ENCODE measurements at places on chromosomes 7 and 10.

- no peak for DNase-seq
Observed at GRCh38 chr10:4083509-4084003, 298.5 kb upstream of the KLF6 start.

DNA sequence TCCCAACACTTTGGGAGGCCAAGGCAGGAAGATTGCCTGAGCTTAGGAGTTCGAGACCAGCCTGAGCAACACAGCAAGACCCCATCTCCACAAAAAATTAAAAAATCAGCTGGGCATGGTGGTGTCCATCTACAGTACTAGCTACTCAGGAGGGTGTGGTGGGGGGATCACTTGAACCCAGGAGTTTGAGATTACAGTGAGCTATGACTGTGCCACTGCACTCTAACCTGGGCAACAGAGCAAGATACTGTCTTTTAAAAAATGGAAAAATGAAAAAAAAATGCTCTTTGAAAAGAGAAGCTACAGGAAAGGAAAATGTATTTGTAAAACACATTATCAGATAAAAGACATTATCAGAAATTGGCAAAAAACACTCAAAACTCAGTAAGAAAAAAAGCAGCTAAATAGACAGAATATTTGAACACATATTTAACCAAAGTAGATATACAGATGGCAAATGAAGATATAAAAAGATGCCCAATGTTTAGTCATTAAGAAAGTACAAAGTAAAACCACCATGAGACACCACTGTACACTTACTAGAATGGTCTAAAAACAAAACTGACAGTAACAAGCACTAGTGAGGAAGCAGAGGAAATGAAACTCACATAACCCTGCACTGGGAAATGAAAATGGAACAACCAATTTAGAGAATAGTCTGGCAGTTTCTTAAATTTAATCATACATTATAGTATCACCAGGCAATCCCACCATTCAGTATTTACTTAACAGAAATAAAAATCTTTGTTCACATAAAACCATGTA, 40.5 kb downstream of the NRBF2 start:
- no peak for DNase-seq

GRCh38 chr10:114932945-114933344, 5.0 kb upstream of the TRUB1 start:
- DNase-seq, result no peak

- no peak for DNase-seq
Observed at GRCh38 chr7:23472046-23472445, 1.8 kb upstream of the IGF2BP3 start.

DNA sequence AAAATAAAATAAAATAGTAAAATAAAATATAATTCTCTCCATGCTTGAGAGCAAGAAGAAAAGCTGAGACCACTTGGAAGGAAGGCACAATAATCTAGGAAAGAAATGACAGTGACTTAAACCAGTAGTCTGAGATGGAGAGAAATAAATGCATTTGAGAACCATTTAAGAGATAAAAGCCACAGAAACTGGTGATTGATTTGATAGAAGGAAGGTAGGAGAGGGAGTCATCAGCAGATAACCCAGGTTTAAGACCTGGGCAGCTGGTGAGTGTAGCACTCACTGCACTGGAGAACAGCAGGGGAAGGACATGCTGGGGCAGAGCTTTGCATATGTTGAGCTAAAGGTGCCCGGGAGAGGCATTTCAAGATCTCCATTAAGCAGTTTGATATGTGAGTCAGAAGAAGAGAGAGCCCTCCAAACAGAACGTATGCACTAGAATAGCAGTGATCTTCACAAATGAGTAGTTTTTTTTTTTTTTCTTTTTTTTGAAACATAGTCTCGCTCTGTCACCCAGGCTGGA, 268.0 kb downstream of the DYNC1I1 start:
- no peak for DNase-seq

GRCh38 chr7:79403451-79403850, 50.0 kb downstream of the MAGI2 start:
- no peak for DNase-seq

GRCh38 chr7:100822236-100823139, 4.8 kb downstream of the EPHB4 start:
- DNase-seq, result no peak

GRCh38 chr7:48259463-48260280, 88.4 kb downstream of the ABCA13 start:
- DNase-seq, result no peak

DNA sequence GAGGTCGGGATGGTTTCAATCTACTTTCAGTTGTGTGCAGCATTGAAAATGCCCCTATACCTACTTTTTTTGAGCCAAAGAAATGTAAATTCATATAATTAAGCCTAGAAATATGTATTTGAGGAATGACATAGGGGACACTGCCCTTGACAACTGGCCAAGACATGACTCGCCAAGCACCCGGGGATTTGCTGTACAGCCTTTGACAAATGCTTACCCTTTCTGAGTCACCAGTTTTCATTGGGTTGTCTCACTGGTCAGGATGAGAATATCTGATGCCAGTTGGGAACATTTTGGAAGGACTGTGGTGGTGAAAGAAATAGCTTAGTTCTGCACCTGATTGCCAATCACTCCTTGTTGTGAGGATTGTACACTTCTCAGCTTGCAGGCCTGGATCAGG, 166.8 kb upstream of the HABP2 start:
- DNase-seq, result peak; percentile 77

DNA sequence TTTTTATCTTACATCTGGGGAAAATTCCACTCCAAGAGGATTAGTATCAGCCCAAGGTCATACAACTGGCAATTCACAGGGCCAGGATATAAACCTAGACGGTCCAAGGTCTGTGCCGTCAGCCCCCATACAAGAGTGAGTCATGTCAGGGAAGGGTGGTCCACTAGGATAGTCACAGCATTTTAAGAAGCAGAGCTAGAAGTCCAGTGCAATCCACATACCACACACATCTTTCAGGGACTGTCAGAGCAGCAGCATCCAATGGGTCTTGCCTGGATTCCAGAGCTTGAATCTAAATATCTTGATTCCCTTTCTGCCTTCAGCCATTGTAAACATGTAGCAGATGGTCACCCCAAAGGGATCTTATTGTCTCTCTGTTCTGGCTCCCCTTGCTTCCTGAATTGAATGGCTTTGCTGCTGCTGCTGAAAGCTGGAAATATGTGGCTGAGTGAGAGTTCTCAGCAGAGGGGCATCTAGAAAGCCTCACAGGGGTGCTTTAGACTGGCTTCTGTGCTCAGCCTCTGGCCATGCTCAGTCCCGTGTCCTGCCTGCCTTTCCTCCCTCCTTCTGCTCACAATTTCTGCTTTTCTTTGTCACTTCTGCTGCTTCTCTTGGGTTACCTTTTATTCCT, 9.9 kb upstream of the OR6V1 start:
- no peak for DNase-seq

DNA sequence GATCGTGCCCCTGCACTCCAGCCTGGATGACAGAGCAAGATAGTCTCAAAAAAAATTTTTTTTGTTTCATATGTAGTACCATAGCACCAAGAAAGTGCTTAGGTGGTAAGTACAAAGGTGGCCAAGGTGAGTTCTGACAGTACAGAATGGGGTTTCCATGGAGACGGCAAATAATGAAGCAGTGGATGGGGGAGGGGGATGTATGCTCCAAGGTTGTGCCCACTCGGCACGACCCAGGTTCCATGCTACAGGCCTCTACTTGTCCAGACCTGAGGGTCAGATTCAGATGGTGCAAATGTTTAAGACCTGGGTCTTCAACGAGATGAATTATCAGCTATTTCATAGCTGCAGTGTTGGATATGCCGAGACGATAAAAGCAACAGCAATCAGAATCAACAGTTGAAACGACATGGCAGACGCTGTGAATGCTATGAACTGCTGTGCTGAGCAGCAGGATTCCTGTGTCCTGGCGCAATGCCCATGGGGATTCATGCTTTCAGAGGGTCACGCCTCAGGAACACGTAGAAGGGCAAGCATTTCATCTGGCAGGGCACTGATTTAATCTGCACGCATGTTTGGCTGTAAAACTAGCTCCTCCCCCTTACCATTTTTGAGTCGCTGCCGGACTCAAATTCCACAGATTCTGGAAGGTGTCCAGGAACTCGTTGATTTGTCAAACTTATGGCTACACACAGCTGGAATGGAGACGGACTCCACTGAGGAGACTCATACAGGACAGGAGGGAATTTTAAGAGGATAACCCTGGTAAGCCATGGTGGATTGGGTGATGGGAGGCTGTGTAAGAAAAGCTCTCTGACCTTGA, 256.5 kb downstream of the FRMD4A start:
- DNase-seq, result peak; percentile 100

- DNase-seq, result no peak
Observed at GRCh38 chr10:132538790-132539421, 1.3 kb downstream of the INPP5A start.

DNA sequence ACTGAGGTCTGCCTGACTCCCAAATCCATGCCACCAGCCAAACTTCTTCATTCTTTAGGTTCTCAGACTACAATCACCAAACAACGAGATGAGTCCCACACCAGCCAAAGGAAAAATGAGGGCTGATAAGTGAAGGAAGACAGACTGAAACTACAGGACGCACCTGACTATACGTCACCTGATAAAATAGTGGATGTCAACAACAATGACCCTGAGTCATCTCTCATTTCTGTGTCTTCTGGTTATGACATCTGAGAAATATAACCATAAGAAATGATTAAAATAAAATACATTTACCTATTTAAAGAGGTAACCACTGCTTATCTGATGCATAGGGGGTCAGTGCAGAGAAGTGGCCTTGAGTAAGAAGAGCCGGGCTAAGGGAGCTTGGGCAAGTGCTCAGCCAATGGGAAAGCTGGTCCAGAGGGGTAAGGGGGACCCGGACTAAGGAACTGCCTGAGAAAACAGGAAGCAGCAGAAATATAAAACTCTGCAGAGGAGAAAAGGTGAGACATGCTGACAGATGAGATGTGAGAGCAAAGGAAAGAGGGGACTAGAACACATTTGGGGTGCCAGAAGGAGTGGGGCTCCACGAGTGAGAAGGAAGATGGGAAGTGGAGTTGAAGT, 51.8 kb downstream of the HIPK2 start:
- DNase-seq, result no peak

- peak; percentile 97 for DNase-seq
Observed at GRCh38 chr7:112162142-112162766, 43.9 kb downstream of the DOCK4 start.

GRCh38 chr10:113273181-113274163, 279.4 kb upstream of the HABP2 start:
- DNase-seq, result peak; percentile 59

DNA sequence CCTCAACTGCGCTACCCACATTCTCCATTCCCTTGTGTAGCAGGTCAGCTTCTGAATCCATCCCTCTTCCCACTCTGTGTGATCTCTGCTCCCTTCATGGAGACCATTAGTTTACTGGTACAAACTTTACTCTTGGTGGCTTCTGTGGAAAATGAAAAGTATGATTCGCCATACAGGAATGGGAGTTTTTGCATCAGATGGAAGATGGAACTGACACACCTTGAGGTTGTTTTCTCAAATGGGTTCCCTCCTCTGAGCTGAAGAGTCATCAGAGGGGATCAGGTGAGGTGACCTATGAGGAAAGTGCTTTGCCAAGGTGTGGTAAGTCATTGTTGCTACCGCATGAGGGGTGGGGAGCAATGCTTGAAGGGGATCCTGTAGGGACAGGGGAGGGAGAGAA, 266.8 kb downstream of the INHBA start:
- DNase-seq, result peak; percentile 24

GRCh38 chr10:79001082-79001885, 67.5 kb upstream of the ZMIZ1 start:
- peak; percentile 73 for DNase-seq

DNA sequence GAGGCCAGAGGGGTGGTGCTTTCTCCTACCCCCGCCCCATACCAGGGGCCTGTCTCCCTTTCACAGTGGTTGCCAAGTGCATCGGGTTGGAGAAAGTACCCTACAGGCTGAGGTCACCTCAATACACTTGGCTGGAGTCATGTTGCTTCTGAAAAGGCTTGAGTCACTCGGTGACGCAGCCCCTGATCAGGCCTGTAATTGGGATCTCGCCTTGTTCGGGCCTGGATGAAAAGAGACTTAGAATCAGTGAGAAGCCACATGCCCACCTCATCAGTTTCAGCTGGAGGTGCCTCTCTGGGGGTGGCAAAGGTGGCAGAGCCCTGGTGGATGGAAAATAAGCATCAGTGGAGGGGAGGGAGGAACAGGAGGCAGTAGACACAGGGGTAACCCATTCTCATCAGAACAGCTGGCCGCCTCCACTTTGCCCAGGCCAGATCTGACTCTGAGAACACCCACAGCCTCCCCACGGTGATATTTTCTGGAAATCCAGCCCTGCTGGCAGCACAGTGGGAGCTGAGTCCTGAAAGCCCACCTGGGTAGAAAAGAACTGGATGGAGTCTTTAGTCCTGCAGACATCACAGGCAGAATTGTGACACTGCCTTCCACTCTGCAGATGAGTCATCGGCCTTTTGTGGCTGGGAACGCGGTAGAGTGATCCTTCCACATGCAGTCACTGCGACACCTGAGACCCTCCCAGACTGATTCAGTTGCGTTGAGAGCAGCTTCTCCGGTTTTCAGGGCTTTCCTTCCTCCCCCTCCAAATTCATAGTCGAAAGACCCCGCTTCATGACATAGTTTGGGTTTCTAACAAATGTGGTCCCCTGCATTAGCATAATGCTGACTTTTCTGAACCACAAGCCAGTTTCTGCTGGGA, 108.0 kb downstream of the GRK5 start:
- peak; percentile 79 for DNase-seq

GRCh38 chr7:18402488-18403183, 92.9 kb upstream of the HDAC9 start:
- peak; percentile 6 for DNase-seq

- no peak for DNase-seq
Observed at GRCh38 chr7:157901166-157901565, 564.4 kb downstream of the DNAJB6 start.

DNA sequence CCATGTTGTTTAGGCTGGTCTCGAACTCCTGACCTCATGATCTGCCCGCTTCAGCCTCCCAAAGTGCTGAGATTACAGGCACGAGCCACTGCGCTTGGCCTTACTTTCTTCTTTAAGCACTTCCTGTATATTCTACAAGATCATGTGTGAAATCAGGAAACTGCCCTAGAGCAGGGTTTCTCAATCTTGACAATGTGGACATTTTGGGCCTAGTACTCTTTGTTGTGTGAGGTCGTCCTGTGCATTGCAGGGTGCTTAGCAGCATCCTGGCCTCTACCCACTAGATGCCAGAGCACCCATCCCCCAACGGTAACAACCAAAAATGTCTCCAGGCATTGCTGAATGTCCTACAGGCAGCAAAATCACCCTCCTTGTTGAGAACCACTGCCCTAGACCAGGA, 24.7 kb downstream of the RRP12 start:
- no peak for DNase-seq
